ENCODE measurements at places on chromosomes 2 and 18.

DNA sequence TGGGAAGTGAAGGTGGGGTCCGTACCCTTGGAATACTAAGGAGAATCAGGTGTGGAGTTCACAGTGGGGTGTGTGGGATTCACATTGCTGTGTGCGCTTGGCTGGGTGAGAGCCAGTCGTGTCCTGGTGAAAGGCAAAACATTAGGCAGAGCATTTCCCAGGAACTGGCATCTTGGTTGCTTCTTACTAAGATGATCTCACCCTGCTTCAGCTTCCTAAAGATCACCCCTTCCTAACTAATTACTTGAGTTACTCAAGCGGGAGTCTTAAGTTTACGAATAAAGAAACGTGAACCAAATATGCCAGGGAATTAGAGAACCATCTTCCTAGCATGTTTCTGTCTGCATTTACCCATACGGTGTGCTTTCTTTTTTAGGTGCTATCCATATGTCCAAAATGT is 122.9 kb downstream of the NCK2 start:
- H3K4me1 ChIP-seq, result peaks cover 79% of the 10 kb centered on the region
- no peaks in the 10 kb centered on the region for H3K27me3 ChIP-seq
- DNase-seq, result no peak
- H3K36me3 ChIP-seq, result no peaks in the 10 kb centered on the region
- H3K27ac ChIP-seq, result no peak overlapping the region
- no peak overlapping the region for H3K4me3 ChIP-seq

DNA sequence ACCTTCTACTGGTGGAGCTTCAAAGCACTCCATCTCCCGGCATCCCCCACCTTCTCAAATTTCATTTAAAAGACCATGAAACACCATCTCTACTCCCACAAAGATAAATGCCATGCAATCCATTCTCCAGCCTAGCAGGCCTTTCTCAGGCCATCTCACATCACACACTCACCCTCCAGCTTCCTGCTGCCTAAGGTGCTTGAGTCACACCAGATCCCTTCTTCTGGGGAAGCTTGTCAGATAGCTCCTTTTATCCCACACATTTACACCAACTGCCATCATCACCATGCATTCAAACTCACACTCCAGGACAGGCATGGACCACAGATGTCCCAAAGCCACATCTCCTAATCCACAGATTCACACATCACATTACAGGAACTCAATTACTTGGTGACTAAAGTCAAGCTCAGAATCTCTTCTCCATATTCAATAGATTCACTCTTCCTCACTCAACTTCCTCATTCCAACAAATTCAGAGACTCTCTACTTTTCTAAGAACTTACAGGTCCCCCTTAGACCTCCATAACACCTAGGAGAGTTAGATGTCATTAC is 292.5 kb downstream of the TNS1 start:
- peaks cover 2% of the 10 kb centered on the region for H3K27me3 ChIP-seq
- H3K27ac ChIP-seq, result no peak overlapping the region
- no peaks in the 10 kb centered on the region for H3K36me3 ChIP-seq
- no peak overlapping the region for H3K4me3 ChIP-seq

- no peaks in the 10 kb centered on the region for H3K27me3 ChIP-seq
- H3K4me3 ChIP-seq, result no peak overlapping the region
- DNase-seq, result no peak
- peaks cover 14% of the 10 kb centered on the region for H3K4me1 ChIP-seq
- peak overlapping the region; percentile 28 for H3K27ac ChIP-seq
Observed at GRCh38 chr2:190553254-190553653, 18.7 kb upstream of the NEMP2 start.

- no peak for DNase-seq
- peaks cover 99% of the 10 kb centered on the region for H3K4me1 ChIP-seq
- peak overlapping the region; percentile 15 for H3K4me3 ChIP-seq
- H3K36me3 ChIP-seq, result no peaks in the 10 kb centered on the region
- no peaks in the 10 kb centered on the region for H3K27me3 ChIP-seq
- peak overlapping the region; percentile 85 for H3K27ac ChIP-seq
Observed at GRCh38 chr2:224951723-224952481, 90.4 kb downstream of the DOCK10 start.

GRCh38 chr2:113827426-113827825 is 62.5 kb upstream of the ACTR3 start:
- H3K27me3 ChIP-seq, result peaks cover 3% of the 10 kb centered on the region
- no peak overlapping the region for H3K27ac ChIP-seq
- no peaks in the 10 kb centered on the region for H3K36me3 ChIP-seq
- no peak for DNase-seq
- H3K4me3 ChIP-seq, result no peak overlapping the region

DNA sequence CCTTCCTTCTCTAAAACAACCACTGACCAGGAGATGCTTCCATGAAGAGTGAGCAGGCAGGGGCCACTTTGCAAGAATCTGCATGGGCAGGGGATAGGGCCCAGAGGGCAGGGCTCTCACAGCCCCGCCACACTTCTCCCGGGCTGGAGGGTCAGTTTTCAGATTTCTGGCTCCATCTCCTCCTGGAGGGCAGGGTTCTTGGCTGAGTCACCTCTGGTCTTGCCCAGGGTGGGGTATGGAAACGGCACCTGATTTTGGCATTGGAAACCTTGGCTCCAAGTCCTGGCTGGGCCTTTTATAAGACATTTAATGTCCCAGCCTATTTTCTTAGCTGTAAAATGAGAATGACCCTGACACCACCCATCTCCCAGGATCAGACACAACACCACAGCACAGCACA is 27.6 kb upstream of the ASPRV1 start:
- peaks cover 11% of the 10 kb centered on the region for H3K4me1 ChIP-seq
- H3K36me3 ChIP-seq, result peaks cover 5% of the 10 kb centered on the region
- H3K27ac ChIP-seq, result peak overlapping the region; percentile 55

GRCh38 chr2:150700666-150701580 is 213.5 kb upstream of the RND3 start:
- no peaks in the 10 kb centered on the region for H3K27me3 ChIP-seq
- no peak overlapping the region for H3K4me3 ChIP-seq
- no peak overlapping the region for H3K27ac ChIP-seq
- DNase-seq, result no peak
- H3K36me3 ChIP-seq, result no peaks in the 10 kb centered on the region
- H3K4me1 ChIP-seq, result no peaks in the 10 kb centered on the region

GRCh38 chr2:7672027-7672684 is 754.9 kb downstream of the RNF144A start:
- no peaks in the 10 kb centered on the region for H3K36me3 ChIP-seq
- H3K27ac ChIP-seq, result peak overlapping the region; percentile 76
- peak; percentile 61 for DNase-seq
- no peaks in the 10 kb centered on the region for H3K27me3 ChIP-seq

- H3K4me1 ChIP-seq, result no peaks in the 10 kb centered on the region
- no peaks in the 10 kb centered on the region for H3K36me3 ChIP-seq
- no peak overlapping the region for H3K27ac ChIP-seq
- no peak overlapping the region for H3K4me3 ChIP-seq
- DNase-seq, result no peak
Observed at GRCh38 chr2:39550701-39551285, 113.7 kb upstream of the MAP4K3 start.

DNA sequence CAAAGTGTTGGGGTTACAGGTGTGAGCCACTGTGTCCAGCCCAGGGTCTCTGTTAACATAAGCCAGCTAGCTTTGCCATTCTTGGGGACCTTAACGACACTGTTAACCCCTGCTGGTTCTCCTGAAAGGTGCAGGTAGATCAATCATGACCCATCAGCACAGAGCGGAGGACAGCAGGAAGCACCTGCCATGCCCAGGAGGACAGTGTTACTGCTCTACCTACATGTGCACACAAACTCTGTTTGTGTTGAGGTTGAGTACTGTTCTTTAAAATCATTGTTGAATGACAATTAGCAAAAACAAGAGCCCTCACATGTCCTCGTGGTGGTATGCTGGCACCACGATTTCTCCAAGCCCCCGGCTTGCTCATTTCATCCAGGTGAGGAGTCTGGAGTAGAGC is 120.9 kb downstream of the FAM210A start:
- no peaks in the 10 kb centered on the region for H3K27me3 ChIP-seq
- DNase-seq, result no peak
- no peak overlapping the region for H3K27ac ChIP-seq
- H3K4me3 ChIP-seq, result no peak overlapping the region
- peaks cover 7% of the 10 kb centered on the region for H3K36me3 ChIP-seq
- H3K4me1 ChIP-seq, result peaks cover 21% of the 10 kb centered on the region

DNA sequence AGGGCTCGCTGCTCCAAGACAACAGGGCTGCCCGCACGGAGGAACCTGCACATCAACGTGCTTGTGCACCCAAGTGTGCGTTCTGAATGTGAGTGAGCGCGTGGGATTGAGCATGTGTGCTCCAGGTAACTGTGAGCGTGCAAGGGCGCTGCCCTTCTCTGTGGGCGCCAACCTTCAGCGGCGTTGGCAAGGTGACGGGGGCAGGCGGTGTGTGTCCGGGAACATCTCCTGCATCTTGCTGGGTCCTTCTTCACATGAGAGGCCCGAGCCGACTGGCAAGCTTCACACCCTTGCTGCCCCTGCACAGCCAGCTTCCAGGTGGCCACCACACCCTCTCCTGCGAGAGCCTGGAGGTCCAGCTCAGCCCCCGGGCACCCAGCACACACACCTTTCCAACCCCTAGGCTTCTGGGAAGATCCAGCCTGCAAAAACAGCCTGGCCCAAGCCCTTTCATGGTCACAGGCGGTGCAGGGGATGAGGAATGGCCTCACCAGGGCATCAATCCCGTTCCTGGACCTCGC is 220.9 kb downstream of the HDAC4 start:
- no peak overlapping the region for H3K4me3 ChIP-seq
- H3K36me3 ChIP-seq, result peaks cover 33% of the 10 kb centered on the region
- no peak overlapping the region for H3K27ac ChIP-seq
- no peaks in the 10 kb centered on the region for H3K4me1 ChIP-seq

DNA sequence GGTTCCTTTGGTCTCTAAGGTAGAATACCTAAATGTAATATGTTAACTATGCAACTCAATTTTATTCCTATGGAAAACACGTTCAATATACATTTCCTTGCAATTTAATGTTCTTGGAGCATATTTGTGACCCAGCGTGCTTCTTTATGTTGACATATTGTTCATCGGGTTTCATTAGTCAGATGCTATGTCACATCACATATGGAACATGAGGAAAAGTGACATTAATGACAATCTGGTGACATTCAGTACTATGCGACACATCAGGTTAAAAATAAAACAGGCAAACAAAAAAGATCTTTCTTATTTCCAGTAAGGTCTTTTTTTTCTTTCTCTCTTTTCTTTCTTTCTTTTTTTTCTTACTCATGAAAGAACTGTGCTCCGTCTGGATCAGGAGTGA is 135.6 kb upstream of the SMIM21 start:
- H3K27ac ChIP-seq, result no peak overlapping the region
- no peak overlapping the region for H3K4me3 ChIP-seq
- no peak for DNase-seq
- H3K4me1 ChIP-seq, result no peaks in the 10 kb centered on the region
- H3K27me3 ChIP-seq, result no peaks in the 10 kb centered on the region
- no peaks in the 10 kb centered on the region for H3K36me3 ChIP-seq

- no peak overlapping the region for H3K27ac ChIP-seq
- no peaks in the 10 kb centered on the region for H3K4me1 ChIP-seq
- H3K36me3 ChIP-seq, result no peaks in the 10 kb centered on the region
- H3K27me3 ChIP-seq, result no peaks in the 10 kb centered on the region
Observed at GRCh38 chr2:58671675-58672074, 430.6 kb upstream of the FANCL start.

- H3K4me3 ChIP-seq, result no peak overlapping the region
- no peak overlapping the region for H3K27ac ChIP-seq
- H3K36me3 ChIP-seq, result peaks cover 7% of the 10 kb centered on the region
- DNase-seq, result no peak
- H3K27me3 ChIP-seq, result peaks cover 3% of the 10 kb centered on the region
Observed at GRCh38 chr2:28702415-28702861, 49.2 kb upstream of the PPP1CB start.

- peak overlapping the region; percentile 96 for H3K27ac ChIP-seq
- H3K4me1 ChIP-seq, result peaks cover 56% of the 10 kb centered on the region
- H3K4me3 ChIP-seq, result peak overlapping the region; percentile 94
- peaks cover 9% of the 10 kb centered on the region for H3K36me3 ChIP-seq
Observed at GRCh38 chr2:96815326-96816126, 542 bp upstream of the CNNM3 start.

DNA sequence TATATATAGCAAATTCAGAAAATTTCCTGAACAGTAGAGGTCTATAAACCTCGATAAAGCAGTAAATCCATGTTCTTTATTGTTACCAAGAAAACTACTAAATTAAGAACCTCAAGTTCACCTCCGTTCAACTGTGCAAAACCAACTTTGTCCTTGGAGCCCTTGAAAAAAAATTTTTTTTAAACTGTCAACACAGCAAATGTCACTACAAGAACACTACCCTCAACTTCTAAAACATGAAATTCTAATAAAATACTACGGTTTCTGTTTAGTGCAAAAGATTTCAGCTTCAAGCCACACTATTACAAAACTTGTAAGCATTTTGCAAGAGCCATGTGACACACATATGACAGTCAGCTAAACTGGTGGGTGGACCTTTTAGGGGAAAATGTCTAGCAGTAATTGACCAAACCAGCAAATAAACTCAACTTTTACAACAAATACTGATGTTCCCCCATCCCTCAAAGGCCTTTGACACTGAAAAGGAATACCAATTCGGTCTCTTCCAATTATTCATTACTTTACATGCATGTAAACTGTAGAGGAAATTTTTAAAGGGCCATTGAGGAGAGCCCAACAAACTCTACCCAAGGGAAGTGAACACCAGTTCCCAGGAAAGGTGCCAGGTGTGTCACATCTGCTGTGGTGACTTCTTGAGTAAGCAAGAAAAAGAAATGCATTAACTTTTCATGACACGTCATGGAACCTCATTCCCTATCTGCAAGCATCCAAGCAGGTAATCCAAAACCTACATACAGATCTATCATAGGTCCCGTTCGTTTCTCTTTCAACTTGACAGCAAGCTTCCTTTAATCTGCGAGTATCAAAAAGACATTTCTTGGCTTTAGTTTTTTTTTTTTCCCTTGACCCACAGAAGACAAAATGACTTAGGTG is 1.4 kb downstream of the RAB1A start:
- H3K36me3 ChIP-seq, result peaks cover 4% of the 10 kb centered on the region
- peak overlapping the region; percentile 99 for H3K4me3 ChIP-seq
- peaks cover 53% of the 10 kb centered on the region for H3K4me1 ChIP-seq
- no peak for DNase-seq

- DNase-seq, result no peak
- peak overlapping the region; percentile 98 for H3K4me3 ChIP-seq
- H3K27ac ChIP-seq, result peak overlapping the region; percentile 100
- peaks cover 37% of the 10 kb centered on the region for H3K27me3 ChIP-seq
Observed at GRCh38 chr2:231392431-231393148, 2.9 kb upstream of the B3GNT7 start.

GRCh38 chr2:98478907-98479306 is 34.2 kb downstream of the INPP4A start:
- H3K4me1 ChIP-seq, result peaks cover 100% of the 10 kb centered on the region
- peak overlapping the region; percentile 82 for H3K27ac ChIP-seq
- H3K27me3 ChIP-seq, result peaks cover 5% of the 10 kb centered on the region
- H3K4me3 ChIP-seq, result peak overlapping the region; percentile 76

DNA sequence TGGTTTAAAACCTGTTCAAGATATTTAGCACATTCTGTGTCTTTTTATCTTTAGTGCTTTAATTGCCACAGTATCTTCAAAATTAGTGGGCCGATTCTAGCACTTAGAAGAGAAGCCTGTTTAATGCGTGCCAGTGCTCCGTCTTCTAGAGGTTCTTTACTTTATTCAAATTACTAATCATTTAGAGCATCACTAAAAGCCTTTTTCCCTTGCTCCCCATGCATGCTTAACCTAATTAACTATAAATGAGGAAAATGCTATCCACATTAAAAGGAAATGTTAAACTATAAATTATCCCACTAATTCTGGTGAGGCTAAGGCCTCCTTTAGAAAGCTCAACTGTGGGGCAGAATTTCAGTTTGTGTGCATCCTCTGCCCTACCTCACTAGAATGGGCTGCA is 31.5 kb upstream of the INSIG2 start:
- peaks cover 11% of the 10 kb centered on the region for H3K27me3 ChIP-seq
- no peaks in the 10 kb centered on the region for H3K36me3 ChIP-seq
- DNase-seq, result no peak
- H3K4me3 ChIP-seq, result no peak overlapping the region
- H3K4me1 ChIP-seq, result no peaks in the 10 kb centered on the region
- no peak overlapping the region for H3K27ac ChIP-seq

- peaks cover 7% of the 10 kb centered on the region for H3K36me3 ChIP-seq
Observed at GRCh38 chr2:156505696-156506095, 69.5 kb downstream of the GPD2 start.

Data from immature natural killer cell (primary cell).